Kidney (tissue), 22 donors: ENCODE measurements at places on chromosomes 1 and 21. TPM values are rescaled to one million over a fixed set of nuclear protein-coding genes. Genes with fewer than 3 reads are reported as not detected.

DNA sequence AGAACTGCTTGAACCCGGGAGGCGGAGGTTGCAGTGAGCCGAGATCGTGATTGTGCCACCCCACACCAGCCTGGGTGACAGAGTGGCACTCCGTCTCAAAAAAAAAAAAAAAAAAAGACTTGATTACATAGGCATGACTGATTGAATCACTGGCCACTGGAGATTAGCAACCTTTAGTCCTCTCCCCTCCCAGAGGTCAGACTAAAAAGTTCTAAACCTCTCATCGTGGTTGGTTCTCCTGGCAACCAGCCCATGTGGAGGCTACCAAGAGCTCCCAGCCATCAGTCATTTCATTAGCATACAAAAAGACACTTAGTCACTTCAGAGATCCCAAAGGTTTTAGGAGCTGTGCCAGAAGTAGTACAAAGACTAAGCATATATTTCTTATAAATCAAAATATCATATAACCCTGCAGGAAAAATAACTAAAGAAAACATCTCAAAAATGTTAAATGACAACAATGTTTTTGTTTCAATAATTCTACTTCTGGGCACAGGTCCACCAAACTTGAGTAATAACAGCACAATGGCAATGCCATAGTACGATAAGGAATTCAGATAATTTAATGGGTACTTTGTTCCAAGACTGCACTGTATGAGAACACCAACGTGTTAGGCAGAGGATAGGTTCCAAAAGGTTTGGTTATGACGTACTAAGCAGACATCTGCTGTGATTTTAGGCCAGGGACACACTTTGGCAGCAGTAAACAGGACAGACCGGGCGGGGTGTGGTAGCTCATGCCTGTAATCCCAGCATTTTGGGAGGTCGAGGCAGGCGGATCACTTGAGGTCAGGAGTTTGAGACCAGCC is 18.1 kb downstream of the USP48 start:
- DNase-seq: no peak

GRCh38 chr1:215416497-215416896 is 150.6 kb upstream of the KCTD3 start:
- DNase-seq: no peak

DNA sequence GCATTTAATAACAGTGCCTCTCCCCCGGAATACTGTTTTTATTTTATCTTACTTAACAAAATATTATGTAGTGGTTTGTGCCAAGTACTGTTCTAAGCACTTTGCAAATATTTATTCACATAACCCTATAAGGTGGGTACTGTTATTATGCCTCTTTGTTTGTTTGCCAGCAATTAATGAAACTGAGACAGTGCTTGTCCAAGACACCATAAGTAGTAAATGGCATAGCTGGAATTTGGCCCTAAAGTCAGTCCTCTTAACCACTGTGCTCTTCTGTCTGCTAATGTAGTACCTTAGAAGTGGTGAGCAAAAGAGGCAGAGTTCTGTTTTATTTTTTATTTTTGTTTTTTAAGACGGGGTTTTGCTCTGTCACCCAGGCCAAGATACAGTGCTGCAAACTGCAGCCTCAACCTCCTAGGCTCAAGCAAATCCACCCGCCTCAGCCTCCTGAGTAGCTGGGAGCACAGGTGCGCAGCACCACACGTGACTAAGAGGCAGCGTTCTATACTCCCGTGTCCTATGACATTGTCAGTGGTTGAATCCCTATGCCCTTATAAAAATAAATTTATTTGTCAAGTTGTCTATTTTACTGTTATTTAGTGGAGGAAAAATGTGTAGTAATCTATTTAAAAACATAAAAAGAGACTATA is 165.8 kb downstream of the CLEC20A start:
- DNase-seq: no peak

DNA sequence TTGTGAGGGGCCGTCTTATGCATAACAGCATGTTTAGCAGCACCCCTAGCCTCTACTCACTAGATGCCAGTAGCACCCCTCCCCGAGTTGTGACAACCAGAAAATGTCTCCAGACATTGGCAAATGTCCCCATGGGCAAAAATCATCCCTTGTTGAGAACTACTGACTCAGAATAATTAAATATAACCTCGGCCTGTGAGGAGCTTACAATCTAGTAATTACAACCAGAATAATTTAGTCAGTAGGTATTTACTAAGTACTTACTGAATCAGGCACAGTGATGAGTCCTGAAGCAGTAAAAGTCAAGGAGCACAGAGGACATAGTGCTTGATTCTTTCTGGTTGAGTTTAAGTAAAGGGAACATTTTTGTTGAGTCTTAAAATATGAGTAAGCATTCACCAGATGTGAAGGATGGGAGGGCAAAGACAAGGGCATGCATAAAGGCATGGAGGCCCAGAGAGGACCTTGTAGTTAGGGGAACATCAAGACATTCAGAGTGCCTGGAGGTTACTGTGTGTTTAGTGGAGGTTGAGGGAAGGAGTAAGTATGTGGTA is 44.1 kb upstream of the KCNQ4 start:
- DNase-seq: no peak

The HCN3 gene
- 4.5 TPM for polyA plus RNA-seq

The GNAI3 gene
- 4.2 TPM for polyA plus RNA-seq
